ENCODE measurements at places on chromosomes 13 and 19.

DNA sequence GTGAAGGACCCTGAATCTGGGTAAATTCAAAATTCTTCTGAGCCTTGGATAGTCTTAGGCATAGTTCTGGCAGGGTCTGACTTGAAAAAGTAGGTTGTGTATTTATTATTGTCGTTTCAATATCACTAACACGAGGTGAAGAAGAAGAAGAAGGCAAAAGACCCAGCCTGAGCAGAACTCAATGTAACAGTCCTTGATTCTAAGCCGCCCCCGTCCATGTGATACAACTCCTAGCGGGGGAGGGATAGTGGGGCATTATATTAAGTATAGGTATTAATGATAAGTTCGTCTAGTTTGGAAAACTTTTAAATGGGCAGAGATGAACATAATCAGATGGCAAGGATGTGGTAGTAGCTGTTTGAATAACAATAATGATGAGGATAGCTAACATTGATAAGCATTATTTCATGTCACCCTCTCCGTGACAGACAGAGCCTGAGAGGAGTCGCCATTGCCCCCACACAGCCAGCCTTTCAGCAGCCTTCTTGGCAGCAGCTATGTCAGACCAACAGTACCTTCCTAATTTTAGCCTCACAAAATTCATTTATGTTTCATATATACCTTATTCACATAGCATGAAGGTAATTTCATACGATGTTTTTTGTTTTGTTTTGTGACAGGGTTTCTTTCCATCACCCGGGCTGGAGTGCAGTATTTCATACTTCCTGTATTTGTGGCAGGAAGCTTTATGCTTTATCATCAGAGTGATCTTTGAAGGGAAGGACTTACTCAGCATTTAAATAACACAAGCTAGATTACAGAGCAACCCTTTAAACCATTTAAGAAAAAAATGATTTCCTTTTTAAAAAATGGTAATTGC is 64.4 kb upstream of the NPAS1 start:
- DNase-seq = no peak

DNA sequence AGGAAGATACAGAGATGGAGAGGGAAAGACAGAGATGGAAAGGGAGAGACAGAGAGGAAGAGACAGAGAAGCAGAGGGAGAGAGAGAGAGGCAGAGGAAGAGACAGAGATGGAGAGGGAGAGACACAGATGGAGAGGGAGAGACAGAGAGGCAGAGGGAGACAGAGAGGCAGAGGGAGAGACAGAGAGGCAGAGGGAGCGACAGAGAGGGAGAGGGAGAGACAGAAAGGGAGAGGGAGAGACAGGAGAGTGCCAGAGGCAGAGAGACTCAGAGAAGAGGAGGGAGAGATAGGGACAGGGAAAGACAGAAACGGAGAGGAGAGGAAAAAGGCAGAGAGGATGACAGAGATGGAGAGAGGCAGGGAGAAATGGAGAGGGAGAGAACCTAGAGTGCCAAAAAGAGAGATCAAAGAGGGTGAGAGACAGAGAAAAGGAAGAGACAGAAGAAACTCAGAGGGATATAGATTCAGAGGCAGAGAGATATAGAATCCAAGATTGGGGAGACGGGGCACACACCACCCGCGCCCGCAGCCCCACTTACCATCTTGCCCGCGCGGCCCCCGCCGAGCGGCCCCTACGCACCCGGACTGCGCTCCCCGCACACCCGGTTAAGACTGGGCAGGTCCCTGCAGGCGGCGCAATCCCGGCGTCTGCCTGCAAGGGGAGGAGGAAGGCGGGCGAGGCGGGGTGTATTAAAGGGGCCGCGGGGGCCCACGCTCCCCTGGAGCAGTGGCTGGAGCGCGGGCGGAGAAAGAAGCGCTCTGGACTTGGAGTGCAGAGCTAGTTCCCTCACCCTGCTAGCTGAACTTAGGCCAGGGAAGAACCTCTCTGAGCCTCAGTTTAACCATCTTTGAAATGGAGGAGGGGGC is 10.7 kb downstream of the TM6SF2 start:
- DNase-seq = no peak

DNA sequence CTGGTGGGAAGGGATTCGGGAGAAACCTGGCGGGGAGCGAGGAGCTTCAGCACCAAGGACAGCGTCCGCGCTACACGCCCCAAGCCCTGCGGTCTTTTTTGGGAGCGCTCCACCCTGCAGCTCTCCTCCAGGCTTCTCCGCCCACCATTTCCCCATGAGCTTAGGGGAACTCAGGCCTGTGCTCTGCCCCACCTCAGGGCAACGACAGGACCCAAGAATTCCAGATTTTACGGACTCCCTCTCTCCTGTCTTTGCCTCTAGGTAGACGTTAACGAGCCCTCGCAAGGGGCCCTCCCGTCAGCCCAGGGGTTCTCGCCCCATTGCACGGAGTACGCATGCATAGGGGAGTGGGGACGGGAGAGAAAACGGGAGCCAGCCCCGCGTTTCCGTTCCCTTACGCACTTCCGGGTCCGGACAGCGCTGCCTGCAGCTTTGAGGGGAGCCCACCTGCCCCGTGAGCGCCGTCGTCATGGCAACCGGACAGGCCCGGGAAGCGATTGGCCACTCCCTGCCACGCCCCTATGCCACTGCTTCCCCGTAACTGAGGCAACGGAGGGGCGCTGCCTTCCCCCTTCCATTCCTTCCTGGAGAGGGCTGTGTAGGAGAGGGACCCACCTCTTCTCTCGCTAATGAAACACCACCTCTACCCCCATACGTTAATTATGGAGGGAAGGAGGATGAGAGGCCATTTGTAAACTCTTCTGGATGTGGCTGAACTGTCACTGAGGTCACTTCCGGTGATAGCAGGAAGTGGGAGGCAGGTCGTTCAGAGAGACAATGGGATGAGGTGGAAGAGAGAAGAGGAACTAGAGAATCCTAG is 20.8 kb downstream of the NOVA2 start:
- DNase-seq = no peak

- no peak for DNase-seq
Observed at GRCh38 chr13:47901441-47901840, 99.6 kb downstream of the SUCLA2 start.

GRCh38 chr19:35248310-35249145 is at the start of gene LSR:
Gene LSR (plus strand): TSS chr19:35249002. CDS start chr19:35249023, 21 bp downstream.
- DNase-seq = peak; percentile 59

GRCh38 chr19:40799558-40800338 is 757 bp downstream of the EGLN2 start:
- DNase-seq = no peak

GRCh38 chr13:51452361-51453206 is at the start of gene INTS6:
Gene INTS6 (minus strand): TSS chr13:51453036. CDS start chr13:51452525, 511 bp downstream.
- peak; percentile 98 for DNase-seq

GRCh38 chr13:80251403-80251802 is 89.5 kb downstream of the SPRY2 start:
- no peak for DNase-seq

- DNase-seq = no peak
Observed at GRCh38 chr13:66468656-66469055, 761.5 kb downstream of the PCDH9 start.

GRCh38 chr19:44649578-44650145 is 6.0 kb downstream of the PVR start:
- no peak for DNase-seq

GRCh38 chr19:13116282-13117175 is at the start of gene TRMT1:
Gene TRMT1 (minus strand): TSS chr19:13116740. CDS start chr19:13116399, 341 bp downstream.
- peak; percentile 73 for DNase-seq

DNA sequence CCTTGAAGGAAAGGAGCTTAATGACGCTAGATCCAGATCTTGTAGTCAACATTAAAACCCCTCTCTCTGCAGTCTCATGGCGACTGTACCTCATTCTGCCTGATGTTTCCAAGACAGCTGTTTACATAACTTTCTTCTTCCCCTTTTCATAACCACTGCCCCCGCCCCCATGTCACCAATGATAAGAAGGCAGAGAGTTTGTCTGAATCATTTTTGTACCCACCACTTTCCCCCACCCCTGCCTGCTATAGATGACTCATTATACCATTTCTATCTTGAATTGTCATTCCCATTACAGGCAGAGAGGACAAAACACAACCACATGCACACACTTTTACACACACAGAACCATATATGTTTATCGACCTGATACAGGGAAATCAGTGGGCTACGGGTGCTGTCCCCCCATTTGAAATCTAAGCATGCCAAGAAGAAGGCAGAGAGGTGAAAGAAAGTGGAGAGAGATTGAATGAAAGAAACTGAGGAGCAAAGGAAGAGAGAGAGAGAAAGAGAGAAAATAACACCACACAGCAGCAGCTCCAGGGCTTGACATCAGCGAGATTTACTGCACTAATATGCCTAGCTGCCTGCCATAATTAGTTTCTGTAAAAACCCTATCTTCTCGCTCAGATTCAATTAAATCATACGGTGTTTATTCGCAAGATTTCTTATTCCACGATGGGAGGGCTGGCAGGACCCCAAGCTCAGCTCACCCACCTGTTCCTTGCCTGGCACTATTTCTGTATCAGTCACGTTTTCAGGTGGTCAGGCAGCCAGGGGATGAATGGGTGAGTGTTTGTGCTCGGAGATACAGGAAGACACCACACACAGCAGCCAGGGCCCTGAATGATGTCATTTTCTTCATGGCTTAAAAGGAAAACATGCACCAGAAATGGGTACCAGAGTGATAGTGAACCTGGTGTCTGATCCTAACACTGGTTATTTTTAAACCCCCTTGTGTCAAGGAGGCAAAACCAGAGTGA is 114.3 kb upstream of the SERP2 start:
- no peak for DNase-seq
